ENCODE measurements at places on chromosomes 13 and 19.

DNA sequence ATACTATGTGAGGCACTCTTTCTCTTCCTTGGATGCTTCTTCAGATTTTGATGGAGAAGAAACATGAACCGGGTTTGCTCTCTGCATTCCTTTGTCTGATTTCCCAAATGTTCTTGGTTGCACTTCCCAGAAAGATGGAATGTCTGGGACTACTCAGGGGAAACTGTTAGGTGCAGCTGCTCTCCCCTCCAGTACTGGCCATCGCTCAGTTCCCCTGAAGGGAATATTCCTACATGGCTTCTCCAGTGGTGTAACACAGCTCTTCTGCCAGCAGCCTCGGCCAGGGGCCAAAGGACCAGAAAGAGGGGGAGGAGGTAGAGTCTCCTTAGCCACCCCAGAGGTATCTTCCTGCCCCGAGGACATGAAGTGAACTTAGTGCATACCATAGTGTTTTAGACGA, 33.5 kb upstream of the SPRY2 start:
- DNase-seq, result no peak

DNA sequence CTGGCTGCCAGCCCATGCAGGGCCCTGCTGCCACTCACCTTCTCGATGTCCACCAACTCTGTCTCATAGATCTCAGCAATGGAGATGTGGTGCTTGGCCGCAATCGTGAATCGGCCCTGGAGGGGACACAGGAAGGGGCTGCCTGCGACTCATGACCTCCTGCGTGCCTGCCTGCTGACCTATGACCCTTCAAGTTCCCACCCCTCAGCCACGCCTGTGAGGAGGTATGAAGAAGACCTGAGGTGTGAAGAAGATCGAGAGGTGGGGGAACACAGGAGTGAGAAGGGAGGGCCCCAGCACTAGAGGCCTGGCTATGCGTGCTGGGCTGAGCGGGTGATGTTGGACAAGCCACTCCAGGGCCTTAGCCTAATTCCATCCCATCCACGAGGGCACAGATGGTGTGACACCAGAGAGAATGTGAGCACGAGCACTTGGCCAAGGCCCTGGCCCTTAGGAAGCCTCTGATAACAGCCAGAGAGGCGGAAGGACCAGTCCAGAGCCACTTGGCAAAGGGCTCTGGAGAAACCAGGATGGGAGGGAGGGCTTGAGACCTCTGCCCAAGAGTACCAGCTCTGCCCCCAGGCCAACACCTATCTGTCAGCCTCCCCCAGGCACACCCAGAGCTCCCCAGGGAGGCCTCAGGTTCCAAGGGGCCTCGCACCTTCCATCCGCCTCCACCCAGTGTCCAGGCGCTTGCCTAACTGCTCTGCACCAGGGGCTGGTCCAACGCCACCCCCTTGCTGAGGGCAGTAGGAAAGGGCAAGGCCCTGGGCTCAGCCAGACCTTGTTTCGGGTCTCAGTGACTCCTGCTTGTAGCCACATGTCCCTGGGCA, 9.6 kb upstream of the KPTN start:
- no peak for DNase-seq

DNA sequence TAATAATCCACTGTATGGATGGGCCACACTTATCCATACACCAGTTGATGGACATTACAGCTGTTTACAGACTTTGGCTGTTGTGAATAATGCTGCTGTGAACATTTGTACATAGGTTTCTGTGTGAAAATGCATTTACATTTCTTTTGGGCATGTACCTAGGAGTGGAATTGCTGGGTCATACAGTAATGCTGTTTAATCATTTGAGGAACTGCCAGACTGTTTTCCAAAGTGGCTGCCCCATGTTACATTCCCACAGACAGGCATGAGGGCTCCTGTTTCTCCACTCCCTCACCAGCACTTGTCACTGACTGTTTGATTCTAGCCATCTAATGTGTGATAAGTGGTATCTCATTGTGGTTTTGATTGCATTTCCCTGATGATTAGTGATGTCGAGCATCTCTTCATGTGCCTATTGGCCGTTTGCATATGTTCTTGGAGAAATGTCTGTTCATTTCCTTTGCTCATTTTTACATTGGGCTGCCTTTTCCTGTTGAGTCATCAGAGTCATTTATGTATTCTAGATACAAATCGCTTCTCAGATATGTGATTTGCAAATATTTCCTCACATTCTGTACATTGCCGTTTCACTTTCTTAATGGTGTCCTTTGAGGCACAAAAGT, 12.8 kb downstream of the TMEM255B start:
- no peak for DNase-seq

- no peak for DNase-seq
Measured at GRCh38 chr19:48051335-48052033, 7.6 kb upstream of the CABP5 start.

GRCh38 chr13:50275392-50276063, 260.3 kb downstream of the KCNRG start:
- no peak for DNase-seq

- no peak for DNase-seq
Measured at GRCh38 chr13:74919914-74920313, 562.1 kb downstream of the TBC1D4 start.

DNA sequence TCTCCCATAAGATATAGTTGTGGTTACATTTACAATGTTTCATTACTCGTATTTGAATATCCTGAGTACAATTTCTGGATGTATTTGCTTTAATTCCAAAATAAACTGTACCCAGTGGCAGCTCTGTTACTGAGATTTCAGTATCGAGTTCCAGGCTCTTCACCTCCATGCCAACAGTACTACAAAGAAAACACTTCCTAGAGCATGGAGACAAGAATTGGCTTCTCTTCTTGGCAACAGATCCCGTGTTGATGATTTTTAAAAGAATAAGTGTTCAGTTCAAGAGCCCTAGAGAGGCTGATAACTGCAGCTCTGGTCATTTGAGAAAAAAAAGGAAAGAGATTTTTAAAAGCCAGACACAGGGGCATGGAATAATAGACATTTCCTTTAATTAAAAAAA, 302.8 kb downstream of the EFNB2 start:
- DNase-seq, result no peak

Measured in SIG-M5 (cell line).